HCEC 1CT (cell line): ENCODE measurements at places on chromosomes 3 and 15.

GRCh38 chr3:4338751-4339150 is 35.6 kb downstream of the SETMAR start:
- DNase-seq = no peak

GRCh38 chr3:52934630-52935530 is 37.5 kb upstream of the STIMATE start:
- peak; percentile 60 for DNase-seq

- DNase-seq = no peak
These were observed 44.5 kb downstream of the POC1A start for GRCh38 chr3:52109611-52110301.

- no peak for DNase-seq
These were observed 24.2 kb upstream of the HACD2 start for GRCh38 chr3:123609063-123609462.

DNA sequence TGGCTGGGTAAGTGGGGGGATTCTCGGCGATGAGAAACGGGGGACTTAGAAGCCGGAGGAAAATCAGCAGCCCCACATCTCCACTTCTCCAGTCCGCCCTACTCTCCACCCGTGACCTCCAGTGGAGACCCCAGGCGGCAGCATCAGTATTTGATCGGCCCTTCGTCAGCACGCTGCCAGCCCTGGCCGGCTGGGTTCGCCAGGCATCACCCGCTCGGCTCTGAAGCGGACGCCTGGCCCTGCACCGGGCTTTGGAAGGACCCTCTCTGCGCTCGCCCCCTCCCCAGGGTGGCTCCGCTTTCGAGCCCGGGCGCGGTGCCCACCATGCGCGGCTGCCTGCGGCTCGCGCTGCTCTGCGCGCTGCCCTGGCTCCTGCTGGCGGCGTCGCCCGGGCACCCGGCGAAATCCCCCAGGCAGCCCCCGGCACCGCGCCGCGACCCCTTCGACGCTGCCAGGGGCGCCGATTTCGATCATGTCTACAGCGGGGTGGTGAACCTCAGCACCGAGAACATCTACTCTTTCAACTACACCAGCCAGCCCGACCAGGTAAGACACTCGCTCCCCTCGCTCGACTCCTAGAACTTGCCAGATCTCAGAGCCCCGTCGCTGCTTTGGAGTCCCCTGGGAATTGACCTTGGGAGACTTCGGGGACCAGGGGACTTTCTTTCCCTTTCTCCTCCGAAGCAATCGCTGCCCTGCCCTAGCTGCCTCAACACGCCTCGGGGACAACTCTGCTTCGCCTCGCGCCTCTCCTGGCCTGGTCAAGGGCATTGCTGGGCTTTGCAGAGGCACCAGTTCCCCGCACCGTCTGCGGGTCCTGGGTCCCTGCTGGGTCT is 561 bp downstream of the SIDT1 start:
- DNase-seq = no peak

DNA sequence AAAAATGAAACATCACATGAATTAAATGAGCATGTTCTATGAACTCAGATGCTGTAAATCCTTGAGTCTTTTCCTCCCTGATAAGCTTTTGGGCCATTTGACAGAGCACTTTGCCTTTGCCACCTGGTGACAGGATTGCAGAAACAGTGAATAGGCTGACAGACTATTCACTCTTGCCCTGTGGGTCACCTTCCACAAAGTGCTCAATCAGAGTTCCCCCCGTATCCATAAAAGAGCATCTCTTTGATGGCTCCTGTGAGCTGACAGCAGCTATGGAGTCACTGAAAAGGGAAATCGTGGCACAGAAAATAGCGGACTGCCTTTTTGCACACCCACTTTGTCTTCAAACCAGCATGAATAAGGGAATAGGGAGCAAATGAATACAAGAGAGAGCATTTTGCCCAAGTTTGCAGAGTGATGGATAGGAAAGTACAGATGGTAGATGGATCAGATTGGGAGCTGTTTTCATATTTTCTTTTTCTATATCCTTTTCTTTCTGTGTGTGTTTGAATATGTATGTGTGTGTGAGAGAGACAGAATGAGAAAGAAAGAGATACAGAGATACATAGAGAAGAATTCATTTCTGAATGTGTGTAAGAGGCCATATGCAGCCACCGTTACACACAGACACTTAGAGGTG is 37.8 kb upstream of the GOLM2 start:
- no peak for DNase-seq

DNA sequence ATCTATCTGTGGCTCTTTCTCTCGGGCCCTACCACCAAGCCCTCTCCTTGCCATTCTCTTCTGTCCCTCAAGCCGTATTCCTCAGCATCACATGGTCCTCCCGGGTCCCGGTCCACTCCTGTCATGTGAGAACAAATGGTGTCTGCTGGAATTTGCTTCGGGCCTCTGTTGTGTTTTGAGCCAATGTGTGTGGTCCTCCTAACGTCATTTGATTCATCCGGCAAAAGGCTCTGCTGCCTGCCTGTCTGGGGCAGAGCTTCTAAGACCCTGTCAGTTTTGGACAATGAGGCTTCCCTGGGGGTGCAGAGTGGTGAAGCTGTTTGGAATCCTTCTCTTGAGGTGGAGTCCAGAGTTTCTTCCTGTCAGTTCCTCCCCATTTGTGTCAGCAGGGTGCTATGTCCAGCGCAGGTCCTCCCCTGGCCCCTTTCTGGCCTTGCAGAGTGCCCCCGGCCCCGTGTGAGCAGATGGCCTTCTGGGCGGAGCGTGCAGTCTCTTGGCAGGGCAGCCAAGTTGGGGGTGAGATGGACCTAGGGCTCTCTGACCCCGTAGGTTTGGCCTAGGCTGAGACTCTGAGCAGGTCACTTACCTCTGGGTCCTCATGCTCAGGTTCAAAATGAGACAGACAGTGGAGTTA is 93.6 kb downstream of the APBA2 start:
- no peak for DNase-seq

- DNase-seq = no peak
These were observed 9.5 kb downstream of the MTHFS start for GRCh38 chr15:79887054-79887930.

GRCh38 chr15:77025941-77026411 is 31.1 kb downstream of the PSTPIP1 start:
- no peak for DNase-seq

DNA sequence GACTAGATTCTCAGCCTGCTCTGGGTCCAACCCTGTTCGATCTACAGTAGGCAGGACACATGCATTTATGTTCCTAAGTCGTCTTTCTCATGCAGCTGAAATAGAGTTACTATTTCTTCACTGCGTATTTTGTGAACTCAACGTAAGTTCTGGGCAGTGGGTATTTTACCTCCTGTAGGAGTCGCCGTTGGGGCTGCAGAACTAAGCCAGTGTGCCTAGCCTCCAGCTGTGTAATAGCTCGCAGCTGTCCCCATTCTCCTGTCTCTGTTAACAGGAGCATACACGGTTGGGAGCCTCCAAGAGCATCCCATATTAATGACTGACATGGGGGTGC is 58.4 kb upstream of the HRH1 start:
- DNase-seq = peak; percentile 47

DNA sequence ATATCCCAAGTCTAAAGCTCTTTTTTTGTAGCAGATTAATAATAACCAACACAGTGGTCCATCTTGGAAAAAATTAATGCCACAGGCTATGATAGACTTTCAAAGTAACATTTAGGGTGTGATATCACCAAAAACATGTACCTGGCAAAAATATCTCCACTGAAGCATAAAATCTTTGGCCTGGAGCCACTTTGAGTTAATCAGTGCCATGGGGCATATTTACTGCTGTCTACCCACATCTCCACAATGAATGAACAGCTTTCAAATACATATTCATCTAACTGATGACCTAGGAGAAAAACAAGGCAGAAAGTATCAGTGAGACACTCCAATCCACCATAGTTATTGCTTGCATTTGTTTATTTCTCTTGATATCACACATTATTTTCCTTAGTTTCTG is 296.0 kb upstream of the MDFIC2 start:
- no peak for DNase-seq

DNA sequence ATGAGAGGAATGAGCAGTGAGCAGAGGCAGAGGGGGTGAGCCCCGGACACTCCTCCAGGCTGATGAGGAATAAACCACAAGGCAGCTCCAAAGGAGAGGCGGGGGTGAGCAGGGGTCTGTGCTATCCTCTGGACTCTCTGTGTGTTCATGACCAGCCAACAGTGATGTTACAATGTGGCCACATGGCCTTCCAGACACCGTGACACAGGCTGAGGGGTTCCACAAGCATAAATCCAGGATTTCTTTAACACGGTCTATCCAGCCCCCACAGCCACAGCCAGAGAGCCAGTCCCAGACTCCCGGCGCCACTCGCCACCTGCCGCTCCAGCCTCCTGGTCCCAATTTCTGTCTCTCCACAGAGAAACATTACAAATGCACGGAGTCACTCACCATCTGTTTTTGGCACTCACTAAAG is 24.4 kb downstream of the XXYLT1 start:
- DNase-seq = no peak

DNA sequence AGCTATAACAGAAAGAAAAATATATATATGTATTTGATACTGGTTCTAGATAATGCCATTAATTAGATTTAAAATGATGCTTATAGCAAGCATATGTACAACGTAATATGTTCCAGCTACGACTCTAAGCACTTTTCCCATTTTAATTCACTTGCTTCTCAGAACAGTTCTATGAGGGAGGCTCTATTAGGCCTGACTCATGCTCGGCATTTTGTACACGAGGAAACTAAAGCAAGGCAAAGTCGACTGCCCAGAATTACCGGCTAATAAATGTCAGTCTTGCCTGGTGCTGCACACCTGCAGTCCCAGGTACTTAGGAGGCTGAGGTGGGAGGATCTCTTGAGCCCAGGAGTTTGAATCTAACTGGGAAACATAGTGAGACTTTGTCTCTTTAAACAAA is 106.0 kb downstream of the PTPRG start:
- DNase-seq = no peak
